ENCODE measurements at places on chromosomes 1 and 21. TPM values are rescaled to one million over a fixed set of nuclear protein-coding genes. Genes with fewer than 3 reads are reported as not detected.

DNA sequence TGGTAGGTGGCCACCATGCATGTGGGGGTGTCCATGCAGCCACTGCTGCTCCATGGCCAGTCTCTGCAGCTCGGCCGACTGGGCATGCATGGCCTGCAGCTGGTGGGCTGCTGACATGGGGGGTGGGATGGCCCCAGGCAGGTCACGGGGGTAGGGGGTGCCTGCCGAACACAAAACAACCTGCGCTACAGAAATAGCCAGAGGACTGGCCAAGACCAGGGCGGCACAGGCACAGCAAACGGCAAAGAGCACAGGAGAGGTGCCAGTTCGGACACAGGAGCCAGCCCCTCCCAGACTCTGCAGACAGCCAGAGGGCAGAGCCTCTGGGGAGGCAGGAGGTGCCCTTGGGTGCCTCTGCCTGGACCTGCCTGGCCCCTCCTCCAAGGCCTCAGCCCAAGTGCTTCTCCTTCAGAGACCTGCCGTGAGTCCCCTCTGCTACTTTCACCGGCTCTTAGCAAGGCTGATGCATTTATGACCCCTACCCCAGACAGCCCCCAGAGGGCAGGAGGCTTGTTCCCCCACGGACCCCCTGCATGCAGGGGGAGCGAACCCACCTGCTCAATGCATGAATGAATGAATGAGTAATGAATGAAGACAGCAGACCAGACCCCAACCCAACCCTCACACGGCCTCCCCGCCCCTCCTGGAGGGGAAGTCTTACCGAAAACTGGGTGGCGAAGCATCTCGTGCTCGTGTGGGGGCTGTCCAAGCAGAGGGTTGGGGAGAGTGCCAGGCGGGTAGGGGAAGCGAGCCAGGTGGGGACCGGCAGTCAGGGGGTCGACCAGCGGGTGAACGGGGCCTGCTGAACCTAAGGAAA is 37.7 kb downstream of the SLC45A1 start:
- no peaks in the 10 kb centered on the region for H3K27me3 ChIP-seq
- no peak overlapping the region for H3K27ac ChIP-seq
- H3K4me3 ChIP-seq = no peak overlapping the region

DNA sequence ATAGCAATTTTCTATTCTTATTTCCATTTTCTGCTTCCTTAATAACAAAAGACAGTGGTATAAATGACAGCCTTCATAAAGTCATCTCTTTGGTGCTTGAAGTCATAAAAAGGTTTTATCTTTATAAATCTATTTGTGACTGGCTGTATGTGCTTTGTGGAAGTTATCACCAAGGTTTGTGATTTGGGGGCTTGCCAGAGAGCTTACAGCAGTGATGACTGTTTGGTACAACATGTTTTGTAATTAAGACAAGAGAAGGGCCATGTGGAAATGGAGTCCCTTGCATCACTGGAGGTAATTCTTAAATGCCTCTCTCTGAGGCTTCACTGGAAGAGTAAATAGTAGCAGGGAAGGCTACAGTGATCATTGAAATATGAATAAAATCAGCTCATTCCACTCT is 2.7 kb downstream of the SLC35F3 start:
- DNase-seq = no peak
- H3K4me3 ChIP-seq = no peak overlapping the region
- H3K36me3 ChIP-seq = no peaks in the 10 kb centered on the region
- H3K27me3 ChIP-seq = peaks cover 4% of the 10 kb centered on the region
- H3K4me1 ChIP-seq = no peaks in the 10 kb centered on the region
- no peak overlapping the region for H3K27ac ChIP-seq

- H3K4me1 ChIP-seq = peaks cover 19% of the 10 kb centered on the region
- no peak for DNase-seq
- H3K27ac ChIP-seq = no peak overlapping the region
- no peak overlapping the region for H3K4me3 ChIP-seq
Measured at GRCh38 chr1:197738927-197739326, 36.4 kb downstream of the DENND1B start.

GRCh38 chr1:115179397-115180079 is 90.2 kb upstream of the TSPAN2 start:
- no peak overlapping the region for H3K4me3 ChIP-seq
- no peak for DNase-seq
- H3K4me1 ChIP-seq = no peaks in the 10 kb centered on the region
- no peak overlapping the region for H3K27ac ChIP-seq
- no peaks in the 10 kb centered on the region for H3K36me3 ChIP-seq
- H3K27me3 ChIP-seq = no peaks in the 10 kb centered on the region

GRCh38 chr1:220294846-220295301 is 22.6 kb upstream of the RAB3GAP2 start:
- H3K4me3 ChIP-seq = no peak overlapping the region
- no peaks in the 10 kb centered on the region for H3K27me3 ChIP-seq
- no peak overlapping the region for H3K27ac ChIP-seq
- no peak for DNase-seq
- no peaks in the 10 kb centered on the region for H3K36me3 ChIP-seq

DNA sequence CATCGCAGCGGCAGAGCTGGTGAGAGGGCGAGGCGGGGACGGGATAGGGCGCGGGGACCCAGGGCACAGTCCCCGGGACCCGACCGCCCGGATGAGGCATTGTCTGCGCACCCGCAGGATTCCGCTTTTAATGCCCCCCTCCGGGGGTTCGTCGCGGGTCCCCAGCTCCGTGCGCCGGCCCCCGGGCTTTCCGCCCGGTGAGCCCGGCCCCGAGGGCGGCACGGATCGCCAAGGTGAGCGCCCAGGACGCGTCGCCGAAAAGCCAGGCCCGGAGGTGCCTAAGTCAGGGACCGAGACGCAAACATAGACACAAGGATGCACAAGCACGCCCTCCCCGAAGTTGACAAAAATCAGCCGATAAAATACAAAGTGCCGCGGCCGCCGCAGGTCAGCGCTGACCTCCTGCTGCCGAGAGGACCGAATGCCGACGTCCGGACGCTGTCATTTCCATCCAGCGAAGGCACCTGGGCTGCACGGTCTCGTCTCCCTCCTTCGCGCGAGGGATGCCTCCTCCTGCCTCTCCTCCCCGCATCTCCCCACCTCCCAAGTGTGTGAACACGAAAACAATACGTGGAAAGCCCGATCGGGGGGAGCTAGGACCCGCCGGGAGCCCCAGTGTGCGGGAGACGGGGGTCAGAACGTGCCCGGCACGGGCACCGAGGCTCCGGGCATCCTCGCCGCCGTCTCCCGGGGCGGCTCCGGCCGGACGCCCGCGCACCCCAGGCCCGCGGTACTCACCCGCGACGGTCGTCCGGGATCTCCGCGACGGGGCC is 101.1 kb upstream of the SOD1 start:
- H3K27me3 ChIP-seq = peaks cover 9% of the 10 kb centered on the region
- peak overlapping the region; percentile 65 for H3K4me3 ChIP-seq
- H3K27ac ChIP-seq = no peak overlapping the region
- peak; percentile 14 for DNase-seq
- peaks cover 8% of the 10 kb centered on the region for H3K4me1 ChIP-seq

- peaks cover 16% of the 10 kb centered on the region for H3K4me1 ChIP-seq
- H3K36me3 ChIP-seq = no peaks in the 10 kb centered on the region
- no peak for DNase-seq
Measured at GRCh38 chr1:40628903-40629292, 36.6 kb downstream of the RIMS3 start.

Gene KIRREL1
- total RNA-seq = not detected

DNA sequence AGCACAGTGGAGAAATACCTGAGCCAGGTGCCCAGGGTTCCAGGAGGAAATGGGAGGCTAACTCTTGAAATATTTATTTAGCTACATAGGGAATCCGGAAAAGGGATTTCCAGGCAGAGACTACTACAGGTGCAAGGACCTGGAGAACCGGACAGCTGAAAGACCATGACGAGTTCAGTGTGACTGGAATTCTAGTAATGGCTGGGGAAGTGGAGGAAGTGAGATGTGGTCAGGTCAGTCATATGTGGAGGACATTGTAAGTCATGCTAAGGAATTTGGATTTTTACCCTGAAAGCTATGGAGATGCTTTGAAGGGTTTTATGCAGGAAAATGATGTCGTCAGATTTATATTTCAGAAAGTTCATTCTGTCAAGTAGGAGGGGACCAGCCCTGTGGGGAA is 1.8 kb downstream of the CAP1 start:
- peak overlapping the region; percentile 91 for H3K4me3 ChIP-seq
- no peak for DNase-seq

Measured in CD8-positive, alpha-beta memory T cell (primary cell).